Stimulated activated CD8-positive, alpha-beta memory T cell treated with anti-CD3 and anti-CD28 coated beads, Interleukin-15, amount 100 ng/mL, for 24 hours (primary cell): ENCODE measurements at places on chromosomes 2 and 18.

DNA sequence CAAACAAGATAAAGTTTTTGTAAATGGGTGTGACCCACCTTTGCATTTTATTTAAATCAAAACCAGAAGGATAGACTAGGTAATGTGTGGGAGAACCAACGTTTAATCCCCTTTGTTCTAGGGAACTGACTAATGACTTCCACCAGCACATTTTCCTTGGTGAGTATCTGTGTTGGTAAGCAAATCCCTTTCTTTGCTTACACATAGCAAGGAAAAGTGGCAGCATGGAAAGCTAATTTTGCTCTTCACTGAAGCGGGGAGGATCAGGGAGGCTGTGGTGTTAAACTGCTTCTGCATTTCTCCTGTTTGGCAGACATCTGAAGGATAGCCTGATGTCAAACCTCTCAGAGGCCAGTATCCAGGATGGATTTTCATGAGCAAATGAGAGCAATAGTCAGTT is 331.1 kb downstream of the PTPRM start:
- DNase-seq: no peak

DNA sequence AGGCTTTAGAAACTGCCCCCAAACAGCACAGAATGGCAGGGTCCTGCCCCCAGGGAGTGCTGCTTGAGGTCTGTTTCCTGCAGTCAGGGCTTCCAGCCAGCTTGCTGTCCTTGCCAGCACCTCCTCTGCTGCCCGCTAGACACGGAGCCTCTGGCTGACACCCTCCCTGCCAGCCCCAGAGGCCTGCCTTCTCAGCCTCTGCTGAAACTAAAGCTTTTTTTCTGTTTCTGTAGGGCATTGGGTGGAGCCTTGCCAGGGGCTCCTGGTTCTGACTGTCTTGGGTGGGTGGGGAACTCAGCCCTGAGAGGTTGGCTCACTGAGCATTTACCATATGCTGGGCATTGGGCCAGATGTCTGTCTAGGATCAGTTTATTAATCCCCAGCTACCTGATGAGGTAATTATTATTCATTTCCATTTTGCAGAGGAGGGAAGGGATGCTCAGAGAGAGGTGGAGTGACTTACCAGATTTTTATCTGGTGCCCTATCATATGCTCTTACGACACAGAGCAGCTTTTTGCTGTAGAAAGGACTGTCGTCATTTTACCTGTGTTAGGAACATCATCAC is 35.4 kb downstream of the INPP4A start:
- DNase-seq: no peak

GRCh38 chr18:46470714-46471113 is 186.3 kb downstream of the LOXHD1 start:
- no peak for DNase-seq

GRCh38 chr2:8304821-8305766 is 376.8 kb upstream of the ID2 start:
- DNase-seq: no peak

GRCh38 chr2:65073879-65074565 is 17.8 kb downstream of the CEP68 start:
- DNase-seq: no peak

DNA sequence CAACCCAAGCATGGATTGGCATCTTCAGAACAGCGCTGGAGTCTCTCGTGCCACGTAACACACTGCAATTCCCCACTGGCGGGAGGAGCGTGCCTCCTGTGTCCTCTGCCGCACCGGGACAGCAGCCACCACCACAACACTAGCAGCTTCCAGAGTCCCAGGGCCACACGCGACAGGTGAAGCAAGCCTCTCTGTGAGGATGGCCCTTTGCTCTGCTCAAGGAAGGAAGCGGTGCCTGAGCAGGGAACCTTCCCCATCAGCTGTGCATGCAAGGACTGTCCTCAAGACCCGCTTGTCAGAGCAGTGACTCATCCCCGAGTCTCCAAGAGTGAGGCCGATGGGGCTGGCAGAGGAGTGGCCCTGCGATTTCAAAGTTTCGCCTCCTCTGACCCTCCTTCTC is 44.0 kb downstream of the TTC32 start:
- no peak for DNase-seq

DNA sequence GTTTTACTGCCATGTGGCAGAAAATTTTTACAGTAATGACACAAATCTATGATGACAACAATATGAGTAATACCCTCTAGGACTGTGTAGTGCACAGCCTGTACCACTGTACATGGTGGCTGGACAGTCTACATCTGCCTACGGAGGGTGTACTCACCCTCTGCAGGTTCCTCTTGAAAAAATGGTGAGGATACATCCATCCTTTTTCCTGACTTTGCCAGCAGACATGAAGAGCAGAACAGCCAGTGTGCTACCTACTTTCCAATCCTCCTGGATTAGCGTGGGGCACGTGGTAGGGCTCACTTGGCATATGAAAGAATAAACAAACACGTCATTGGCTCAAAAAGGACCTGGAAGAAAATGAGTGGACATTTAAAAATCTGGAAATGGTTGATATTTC is 62.6 kb downstream of the TRPM8 start:
- DNase-seq: no peak

DNA sequence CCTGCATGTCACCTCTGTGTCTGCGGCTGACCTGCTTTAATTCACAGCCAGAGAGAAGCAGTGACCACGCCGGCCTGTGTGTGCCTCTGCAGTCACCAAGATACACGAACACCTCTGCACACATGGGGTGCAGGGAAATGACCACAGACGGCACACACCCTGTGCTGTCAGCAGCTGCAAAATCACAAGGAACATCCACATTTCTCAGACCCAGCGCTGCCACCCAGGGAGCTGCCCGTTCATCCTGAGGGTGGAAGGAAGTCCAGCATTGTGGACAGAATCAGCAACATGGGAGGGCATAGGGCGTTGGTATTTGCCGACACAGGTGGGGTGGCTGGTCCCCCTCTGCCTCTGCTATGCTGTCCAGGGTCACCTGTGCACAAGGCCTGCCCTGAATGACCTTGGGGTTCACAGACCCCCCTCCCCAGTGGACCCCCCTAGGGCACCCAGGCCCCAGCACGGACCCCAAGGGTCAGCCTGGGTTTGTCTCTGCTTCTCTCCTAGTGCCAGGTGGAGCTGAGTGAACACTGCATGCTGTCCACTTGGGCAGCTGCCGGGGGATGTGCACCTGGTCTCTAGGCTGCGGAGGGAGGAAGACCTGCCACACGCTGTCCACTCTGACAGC is 107.4 kb downstream of the PXDN start:
- DNase-seq: no peak

- DNase-seq: no peak
Measured at GRCh38 chr2:114113518-114113917, 223.6 kb downstream of the ACTR3 start.

DNA sequence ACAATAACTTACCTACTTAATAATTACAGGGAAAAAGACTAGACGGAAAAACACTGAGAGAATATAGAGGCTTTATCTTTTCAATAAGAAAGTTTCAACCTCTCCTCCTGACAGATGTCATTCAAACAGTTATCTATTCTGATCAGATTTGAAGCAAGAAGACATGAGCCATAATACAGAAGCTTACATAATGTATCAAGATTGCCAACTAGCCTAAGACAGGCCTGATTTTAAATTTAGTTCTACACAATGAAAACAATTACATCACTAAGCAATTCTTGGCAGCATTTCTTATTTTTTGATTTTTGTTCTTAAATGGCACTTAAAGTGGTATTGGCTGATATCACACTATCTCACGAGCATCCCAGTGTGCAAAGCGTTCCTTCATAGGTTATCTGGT is 41.6 kb downstream of the GPR155 start:
- DNase-seq: no peak

GRCh38 chr2:59936048-59936447 is 617.4 kb downstream of the BCL11A start:
- no peak for DNase-seq

DNA sequence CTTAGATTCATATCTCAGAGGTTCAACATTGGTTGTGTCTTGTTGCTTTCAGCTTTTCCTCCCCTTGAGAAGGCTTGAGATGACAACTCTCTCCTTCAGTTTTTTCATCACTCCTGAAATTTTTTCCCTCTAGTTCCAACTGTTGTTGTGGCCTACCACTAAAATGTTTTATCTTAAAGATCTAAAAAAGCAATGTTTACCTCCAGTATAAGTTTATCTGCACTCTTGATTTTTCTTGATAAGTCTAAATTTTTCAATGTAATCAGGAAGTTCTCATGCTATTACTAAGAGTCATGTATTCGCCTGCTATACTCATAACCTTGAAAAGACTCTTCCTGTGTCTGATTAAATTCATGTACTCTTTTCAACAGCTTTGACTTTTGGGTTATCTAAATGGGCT is 366.3 kb upstream of the TFPI start:
- DNase-seq: no peak

DNA sequence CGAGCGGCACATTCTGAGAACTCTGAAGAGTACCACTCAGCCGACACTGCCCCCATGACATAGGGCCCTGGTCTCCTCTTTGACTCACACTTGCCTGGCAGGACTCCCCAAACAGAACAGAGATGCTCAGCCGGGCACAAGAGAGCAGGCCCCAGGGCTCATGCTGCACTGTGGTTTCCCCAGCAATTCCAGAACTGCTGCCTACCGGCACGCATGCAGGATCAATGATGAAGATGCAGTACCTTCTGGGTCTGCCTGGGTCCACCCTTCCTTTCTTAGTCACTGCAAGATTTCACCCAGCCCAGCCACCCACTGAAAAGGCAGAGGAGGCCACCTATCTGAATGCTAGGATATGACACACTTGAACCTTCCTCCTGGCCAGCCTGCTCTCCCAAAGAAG is 49.4 kb downstream of the BCL11A start:
- DNase-seq: no peak

DNA sequence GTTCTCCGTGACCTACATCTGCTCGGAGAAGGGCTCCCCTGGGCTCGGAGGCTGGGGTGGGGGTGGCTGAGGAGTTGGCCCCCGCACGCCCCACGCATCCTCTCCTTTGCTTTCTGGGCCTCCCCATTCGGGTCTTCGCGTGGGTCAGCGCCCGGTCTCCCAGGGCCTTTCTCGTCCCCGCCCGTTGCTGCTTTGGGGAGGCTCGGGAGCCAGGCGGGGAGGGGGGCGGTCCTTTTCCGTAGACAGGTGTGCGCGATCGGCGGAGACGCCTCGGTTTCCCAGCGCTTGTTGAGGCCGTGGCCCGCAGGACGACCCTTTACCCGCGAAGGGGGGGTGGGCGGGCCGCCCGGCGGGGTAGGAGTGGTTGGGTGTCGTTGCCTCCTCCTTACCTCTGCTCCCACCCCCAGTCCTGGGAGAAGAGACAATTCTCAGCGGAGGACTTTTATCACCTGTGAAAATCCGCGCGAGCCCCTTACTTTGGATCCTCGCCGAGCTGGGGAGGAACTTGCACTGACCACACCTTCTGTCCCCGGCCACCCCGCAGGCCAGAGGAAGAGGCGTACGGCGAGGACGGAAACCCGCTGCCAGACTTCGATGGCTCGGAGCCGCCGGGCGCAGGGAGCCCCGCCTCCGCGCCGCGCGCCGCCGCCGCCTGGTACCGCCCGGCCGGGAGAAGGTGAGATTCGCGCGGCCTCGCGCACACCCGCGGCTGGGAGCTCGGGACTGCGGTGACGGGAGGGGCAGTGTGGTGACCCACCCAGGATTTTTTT is 2.6 kb downstream of the ADCYAP1 start:
- no peak for DNase-seq

DNA sequence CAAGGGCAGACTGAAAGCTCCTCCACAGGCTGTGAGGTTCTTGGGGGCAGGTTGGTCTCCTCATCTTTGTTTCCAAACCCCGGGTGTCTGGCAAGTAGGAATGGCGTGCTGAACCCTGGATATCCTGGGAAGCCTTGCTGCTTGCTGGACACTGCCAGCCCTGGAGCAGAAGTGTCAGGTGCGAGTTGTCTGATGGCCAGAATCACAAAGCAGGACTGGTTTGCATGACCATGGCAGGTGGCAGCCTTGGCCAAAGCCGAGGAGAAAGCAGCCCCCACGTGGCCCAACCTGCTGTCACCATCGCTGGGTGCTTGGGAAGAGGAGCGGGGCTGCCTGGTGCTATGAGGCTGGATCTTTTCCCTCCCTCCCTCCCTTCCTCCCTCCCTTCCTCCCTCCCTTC is 309.5 kb upstream of the HS6ST1 start:
- no peak for DNase-seq

- no peak for DNase-seq
Measured at GRCh38 chr2:138503087-138503442, 1.5 kb downstream of the SPOPL start.

GRCh38 chr2:224357098-224357901 is 44.6 kb downstream of the FAM124B start:
- DNase-seq: no peak

DNA sequence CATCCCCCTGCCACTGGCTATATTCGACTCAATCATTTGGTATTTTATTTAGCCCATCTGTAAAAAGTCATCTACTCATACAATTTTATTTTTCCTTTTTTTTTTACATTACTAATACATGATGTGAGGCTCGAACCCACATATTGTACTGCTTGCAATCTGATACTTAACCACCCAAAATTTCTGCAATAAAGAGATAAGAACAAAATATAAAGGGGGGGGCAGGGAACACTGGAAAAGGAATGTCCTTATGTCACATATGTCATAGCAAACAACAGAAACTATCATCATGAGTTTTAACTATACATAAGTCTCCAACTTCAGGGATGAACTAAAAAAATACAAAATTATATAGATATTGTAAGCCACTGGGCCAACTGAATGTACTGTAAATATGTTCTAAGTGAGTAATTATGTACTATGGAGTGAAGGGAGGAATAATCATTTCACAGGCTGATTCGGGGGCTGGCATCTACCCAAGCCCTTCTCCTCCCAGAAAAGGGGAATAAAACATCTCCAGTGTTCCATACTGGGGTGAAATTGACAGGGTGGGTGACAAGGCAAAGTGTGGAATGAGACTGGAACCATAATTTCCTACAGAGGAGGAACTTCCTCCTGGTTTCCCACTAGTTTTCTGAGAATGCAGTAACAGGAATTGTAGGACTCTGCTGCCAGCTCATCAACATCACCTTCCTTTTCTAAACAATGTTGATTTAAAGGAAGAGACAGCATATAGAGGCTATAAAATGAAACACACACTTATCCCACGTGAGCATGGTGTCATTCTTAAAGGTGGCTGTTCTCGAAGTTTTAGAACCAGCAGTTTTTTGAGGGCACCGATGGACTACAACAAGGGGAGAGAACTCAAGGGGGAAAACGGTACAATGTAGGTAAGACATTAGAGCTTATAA is 79.5 kb downstream of the FARSB start:
- no peak for DNase-seq
